ENCODE measurements at places on chromosomes 4 and X. TPM values are rescaled to one million over a fixed set of nuclear protein-coding genes. Genes with fewer than 3 reads are reported as not detected.

GRCh38 chr4:4406455-4407298, 19.8 kb downstream of the NSG1 start:
- no peak for DNase-seq

GRCh38 chr4:94960708-94961107, 203.0 kb downstream of the BMPR1B start:
- no peak for DNase-seq

DNA sequence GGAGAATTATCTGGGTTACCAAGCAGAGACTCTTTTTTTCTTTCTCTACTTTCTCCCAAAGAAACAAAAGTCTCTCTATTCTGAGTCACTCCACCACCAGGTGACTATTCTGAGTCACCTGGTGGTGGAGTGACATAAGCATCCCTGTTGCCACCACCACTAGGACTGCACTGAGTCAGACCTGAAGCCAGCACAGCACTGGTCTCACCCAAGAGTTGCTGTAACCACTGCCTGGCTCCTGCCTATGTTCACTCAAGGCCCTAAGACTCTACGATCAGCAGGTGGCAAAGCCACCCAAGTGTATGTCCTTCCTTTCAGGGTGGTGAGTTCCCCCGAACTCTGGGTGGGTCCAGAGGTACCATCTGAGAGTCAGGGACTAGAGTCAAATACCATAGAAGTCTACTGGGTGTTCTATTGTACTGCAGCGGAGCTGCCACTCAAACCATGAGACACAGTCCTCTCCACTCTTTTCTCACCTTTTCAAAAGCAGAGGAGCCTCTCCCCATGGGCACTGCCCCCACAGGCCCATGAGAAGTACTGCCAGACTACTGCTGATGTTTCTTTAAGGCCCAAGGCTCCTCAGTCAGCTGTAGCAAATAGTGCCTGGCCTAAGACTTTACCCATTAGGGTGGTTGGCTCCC, 209.6 kb upstream of the IRS4 start:
- no peak for DNase-seq

The CTAG2 gene
- not detected for total RNA-seq

DNA sequence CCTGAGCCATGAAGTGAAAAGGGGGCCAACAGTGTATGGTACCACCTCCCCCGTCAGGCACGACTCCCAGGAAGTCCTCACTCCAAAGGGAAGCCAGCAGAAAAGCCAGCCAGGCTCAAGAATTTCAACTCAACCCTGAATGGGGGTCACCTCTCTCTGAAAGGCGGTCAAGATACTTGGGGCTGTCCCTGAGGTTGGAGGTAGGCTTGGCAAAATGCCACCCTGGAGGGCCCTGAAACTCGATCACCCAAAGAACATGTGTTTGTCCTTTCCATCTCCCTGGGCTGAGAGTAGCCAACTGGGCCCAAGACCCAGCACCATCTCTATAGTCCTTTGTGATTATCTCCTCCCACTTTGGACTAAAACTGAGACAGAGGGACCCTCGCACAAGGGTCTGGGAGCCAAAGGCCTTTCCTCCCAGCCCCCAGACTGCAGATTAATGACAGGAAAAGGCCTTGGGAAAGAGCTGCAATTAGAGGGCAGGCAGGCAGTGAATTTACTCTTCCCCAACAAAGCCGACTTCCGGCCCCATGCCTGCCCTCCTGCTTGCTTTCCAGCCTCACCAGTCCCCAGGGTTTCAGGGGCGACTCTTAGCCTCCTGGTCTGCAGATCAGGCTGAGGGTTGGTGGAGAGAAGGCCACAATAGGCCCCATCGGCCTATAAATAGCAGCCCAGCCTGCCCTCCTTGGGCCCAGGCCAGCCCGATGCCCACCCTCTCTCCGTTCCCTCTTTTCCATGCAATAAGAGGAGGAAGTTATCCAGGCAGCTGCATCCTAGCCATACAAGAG, 5.6 kb downstream of the SASH3 start:
- DNase-seq: no peak

DNA sequence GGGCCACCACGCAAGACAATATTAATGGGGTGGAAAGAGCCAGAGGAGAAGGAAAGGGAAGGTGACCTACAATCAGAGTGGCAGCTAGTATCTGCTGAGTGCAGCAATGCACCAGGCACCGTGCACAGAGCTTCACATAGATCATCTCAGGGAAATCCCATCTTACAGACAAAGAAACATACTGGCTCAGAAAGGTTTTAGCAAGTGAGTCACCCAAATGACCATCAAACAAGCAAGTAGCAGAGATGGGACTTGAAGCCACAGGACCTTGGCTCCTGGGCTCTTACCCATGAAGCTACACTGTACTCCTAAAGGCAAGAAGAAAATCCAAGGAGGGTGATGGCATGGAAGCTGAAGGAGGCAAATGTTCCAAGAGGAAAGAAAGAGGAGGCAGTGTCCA, 6.8 kb downstream of the ANXA5 start:
- DNase-seq: no peak

The STBD1 gene
- total RNA-seq: 19.9 TPM

The PDCL2 gene
- not detected for total RNA-seq

- no peak for DNase-seq
Observed at GRCh38 chr4:138740816-138741745, 274.5 kb upstream of the NOCT start.

- no peak for DNase-seq
Observed at GRCh38 chr4:79678472-79679202, 270.6 kb upstream of the GK2 start.

The MRFAP1L1 gene
- total RNA-seq: 34.1 TPM

The TEX13D gene
- not detected for total RNA-seq

DNA sequence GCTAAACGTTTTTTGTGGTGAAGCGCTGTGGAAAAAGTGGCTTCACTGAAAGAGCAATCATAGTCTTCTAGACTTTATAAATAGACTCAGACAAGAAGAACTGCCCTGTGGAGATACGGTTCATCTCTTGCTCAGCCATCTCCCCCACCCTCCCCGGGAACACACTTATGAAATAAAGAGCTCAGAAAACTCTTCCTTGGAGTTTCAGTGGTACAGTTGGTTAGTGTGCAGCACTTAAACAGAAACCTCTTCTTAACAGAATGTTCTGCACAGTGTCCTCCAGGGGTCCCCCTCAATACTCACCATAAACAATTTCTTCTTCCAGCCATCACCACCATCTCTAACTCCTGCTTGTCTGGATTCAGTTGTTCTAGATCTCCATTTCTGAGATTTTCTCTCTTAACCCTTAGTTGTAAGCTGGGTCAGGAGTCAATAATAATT, 313.0 kb downstream of the ARHGAP10 start:
- DNase-seq: no peak

The TLR1 gene
- 1.1 TPM for total RNA-seq

DNA sequence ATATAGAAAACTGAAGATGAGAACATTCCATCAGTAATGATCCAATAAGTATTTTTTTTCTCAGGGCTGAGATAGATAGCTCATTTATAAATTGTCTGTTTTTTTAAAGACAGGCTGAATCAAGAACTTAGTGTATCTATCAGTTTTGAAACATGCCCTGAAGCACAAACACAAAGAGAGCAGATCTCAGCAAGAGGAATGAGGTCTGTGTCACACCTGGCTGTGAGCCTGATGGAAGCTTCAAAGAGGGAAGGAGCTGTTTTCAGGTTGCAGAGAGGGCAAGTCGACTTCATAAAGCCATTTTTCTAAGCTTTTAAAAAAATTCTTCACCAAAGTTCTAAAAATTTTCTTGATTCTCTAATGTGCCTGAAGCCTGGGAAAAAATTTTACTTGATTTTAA, 434.9 kb downstream of the PDGFC start:
- DNase-seq: no peak

The PDE5A gene
- total RNA-seq: 39.7 TPM

The TENM3 gene
- 2.8 TPM for total RNA-seq

DNA sequence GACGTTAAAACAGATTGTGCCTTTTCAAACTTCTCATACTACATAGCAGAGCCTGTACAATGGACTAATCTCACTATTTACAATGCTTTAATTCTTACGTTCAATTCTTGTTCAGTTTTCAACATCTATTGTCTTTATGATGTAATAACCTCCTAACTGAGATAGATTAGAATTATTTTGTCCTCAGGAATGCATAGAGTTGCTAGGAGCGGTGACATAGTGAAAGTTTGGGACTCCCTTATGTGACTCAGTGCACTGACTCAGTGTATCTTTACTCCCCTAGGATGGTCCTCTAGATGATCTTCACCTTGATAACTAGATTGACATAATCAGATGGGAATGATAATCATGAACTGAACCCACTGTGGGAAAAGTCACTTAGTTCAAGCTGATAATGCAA, 151.5 kb downstream of the VEGFC start:
- DNase-seq: no peak

GRCh38 chr4:162104459-162105124, 59.2 kb downstream of the FSTL5 start:
- DNase-seq: no peak

DNA sequence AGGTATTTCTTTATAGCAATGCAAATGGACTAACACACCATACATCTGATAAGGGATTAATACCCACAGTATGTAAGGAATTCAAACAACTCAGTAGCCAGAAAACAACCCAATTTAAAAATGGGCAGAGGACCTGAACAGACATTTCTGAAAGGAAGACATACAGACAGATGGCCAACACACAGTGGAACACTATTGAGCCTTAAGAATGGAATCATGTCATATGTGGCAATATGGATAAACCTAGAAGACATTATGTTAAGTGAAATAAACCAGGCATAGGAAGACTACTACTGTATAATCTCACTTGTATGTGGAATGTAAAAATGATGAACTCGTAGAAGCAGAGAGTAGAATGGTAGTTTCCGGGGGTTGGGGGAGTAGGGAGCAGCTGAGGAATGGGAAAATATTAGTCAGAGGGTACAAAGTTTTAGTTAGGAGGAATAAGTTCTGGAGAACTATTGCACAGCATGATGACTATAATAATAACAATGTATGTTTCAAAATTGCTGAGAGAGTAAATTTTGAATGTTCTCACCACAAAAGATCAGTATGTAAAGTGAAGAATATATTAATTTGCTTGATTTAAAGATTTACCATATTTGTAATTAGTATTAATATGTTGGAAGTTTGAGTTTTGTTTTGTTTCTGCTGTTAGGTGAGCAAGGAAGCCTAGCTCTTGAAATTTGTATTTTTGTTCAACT, 25.2 kb downstream of the WDR44 start:
- DNase-seq: no peak

DNA sequence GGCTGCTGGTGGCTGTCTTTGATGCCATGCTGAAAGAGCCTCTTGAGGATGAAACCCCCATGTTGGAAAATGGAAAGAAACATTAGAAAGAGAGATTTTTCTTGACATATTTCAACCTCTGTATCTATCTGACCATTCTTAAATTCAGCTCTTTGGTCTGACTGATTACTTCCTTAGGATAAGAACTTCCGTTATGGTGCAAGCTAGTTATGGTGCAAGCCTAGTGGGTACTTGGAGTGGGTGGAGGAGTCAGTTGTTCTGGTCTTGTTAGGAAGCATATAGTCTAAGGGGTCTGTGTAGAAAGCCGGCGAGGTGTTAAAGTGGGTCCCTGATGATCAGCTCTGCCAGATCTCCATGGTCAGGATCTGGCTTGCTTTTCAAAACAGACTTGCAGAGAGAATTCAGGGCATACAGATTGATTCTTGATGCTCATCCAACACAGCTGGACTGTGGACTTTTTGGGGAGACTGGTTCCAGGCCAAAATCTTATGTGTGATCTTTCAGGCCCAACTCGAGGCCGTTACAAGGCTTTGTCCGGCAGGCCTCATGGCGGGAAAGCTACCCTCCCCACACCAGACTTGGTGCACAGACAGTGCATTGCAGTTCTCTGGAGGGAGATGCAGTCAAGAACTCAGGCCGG, 82.8 kb upstream of the BOD1L1 start:
- no peak for DNase-seq

DNA sequence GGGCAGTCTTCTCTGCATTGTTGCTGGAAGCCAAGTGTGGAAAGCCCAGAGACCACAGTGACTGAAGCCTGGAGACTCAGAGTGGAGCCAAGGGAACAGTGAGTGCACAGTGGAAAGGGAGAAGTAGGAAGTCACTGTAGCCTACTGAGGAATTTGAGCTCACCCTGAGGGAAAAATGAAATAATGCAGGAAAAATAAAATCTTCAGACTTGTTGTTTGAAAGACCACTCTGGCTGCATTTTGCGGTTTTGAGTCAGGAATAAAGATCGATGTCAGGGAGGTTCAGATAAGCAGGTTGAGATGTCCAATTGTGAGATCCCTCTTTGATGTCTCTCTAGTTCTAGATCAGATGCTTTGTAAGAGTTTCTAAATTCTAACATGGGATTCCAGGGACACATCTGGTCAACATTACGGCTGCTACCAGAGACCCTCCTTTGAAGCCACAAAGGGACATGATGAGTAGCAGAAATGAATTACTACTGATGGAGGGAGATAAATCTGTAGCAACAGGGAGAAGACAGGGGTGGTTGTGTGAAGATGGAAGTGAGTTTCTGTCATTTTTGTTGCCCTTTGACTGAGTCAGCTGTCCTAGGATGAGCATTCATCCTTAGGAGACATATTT, 8.4 kb downstream of the ADH4 start:
- no peak for DNase-seq

The CXorf38 gene
- total RNA-seq: 11.9 TPM

GRCh38 chrX:119145241-119145653, 17.6 kb upstream of the KIAA1210 start:
- no peak for DNase-seq

GRCh38 chr4:40066651-40067050, 10.0 kb downstream of the N4BP2 start:
- DNase-seq: no peak

DNA sequence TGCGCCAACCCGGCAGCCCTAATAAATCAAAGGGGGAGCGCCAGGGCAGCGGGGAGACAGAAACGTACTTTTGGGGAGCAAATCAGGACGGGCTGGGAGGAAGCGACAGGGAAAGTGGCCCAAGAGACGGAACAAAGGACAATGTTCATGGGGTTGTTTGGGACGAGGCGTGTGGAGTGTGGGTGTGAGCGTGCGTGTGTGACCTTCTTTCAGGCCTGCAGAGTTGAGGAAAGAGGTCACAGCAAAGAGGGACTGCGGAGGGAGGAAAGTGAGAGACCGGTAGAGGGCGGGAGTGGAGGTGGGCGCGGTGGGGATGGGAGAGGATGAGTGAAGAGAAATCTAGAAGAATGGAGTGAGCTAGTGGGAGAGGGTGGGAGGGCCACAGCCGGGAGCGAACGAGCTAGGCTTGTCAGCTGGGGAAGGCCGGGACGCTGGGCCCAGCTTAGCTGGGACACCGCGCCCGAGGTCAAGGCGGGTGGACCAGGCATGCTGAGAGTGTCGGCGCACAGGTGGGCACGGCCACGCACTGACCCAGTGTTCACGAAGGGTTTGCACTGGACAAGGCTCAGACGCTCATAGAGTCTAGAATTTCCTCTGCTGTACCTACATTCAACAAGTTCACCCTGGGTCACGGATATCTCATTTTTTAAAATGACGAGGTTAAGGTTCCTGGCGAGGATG, 14.7 kb upstream of the PITX2 start:
- no peak for DNase-seq

- DNase-seq: no peak
Observed at GRCh38 chrX:34270434-34270833, 138.3 kb upstream of the FAM47A start.

DNA sequence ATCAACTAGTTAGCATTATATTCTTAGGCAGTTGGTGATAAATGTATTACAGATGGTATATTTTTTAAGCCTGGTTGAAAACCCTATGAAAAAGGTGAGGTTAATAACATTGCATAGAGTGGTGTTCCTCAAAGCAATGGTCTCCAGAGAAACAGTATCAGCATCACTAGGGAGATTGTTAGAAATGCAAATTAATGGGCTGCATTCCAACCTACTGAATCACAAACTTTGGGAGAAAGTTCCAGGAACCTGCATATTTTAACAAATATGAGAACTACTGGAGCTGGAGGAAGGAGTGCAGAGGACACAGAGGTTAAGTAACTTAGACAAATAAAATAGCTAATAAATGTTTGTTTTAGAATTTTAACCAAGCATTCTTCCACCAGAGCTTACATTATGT, 166.9 kb upstream of the PCDH10 start:
- DNase-seq: no peak

The HPGD gene
- 4.2 TPM for total RNA-seq

The TBX22 gene
- not detected for total RNA-seq
